ENCODE measurements at places on chromosomes 6 and 20.

DNA sequence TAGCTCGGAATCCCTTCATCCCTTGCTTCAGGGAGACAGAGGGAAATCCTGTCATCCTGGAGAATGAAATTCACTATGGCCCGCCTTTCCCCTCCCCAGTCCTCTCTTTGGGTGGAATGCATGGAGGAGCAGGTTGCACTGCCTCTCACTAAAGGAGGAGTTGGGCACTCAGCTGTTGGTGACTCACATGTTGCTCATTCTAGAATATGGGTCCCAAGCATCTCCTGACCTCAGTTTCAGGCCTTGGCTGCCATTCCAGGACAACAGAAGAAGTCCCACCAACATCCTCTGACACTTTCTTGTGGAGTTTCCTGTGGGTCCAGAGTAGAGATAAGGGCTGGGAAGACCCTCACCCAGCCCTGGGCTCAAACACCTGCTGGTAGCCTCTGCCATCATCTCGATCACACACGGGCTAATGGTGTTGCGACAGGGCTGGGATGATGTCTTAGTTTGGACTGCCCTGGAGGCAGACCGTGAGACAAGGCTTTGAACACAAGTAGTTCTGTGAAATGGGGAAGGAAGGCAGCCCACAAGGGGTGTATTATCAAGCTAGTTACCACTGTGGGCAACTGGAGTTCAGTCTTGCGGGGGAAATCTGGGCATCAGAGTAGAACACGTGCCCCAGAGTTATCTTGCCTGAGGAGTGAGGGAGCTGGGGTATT lies 52.4 kb upstream of the RNF24 start:
- no peak for DNase-seq

GRCh38 chr6:82511546-82511945 lies 147.9 kb downstream of the TPBG start:
- no peak for DNase-seq

DNA sequence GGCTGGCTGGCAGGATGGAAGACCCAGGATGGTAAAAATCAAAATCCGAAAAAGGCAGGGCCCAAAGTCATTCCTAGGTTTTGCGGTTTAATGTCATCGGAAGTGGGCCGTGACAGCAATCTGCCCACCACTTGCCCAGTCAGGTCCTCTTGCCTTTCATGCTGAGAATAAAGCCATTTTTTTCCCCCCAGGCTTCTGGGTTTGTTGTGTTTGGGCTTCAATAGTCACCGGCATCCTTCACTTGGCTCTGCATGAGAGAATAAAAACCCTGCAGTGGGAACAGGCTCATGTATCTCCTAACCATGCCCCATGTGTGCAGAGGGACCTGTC lies 56.1 kb downstream of the MEP1A start:
- no peak for DNase-seq

DNA sequence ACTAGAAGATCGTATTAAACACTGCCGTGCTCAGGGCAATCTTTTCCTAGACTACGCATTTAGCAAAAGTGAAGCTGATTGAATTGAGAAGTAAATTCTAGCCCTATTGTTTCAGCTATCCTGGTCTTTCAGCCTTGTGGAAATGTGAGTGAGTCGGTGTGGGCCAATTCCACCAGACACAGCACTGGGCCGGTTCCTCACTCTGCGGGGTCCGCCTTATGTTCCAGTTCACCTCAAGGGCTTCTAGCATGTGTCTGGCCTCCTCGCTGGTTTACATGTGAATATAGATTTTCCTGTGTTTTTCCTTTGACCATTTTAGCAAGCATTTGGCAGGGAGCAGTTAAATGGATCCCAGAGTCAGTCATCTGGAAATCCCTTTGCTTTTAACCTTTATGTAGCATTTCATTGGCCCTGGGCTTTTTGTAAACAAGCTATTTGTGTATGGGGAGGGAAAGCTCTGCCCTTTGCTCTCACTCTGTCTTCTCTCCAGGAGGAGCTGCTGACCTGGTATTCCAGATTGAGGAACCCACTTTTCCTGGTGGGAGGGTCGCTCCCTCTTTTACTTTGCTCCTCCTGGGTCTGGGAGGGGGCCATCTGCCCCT lies 12.4 kb upstream of the GTSF1L start:
- no peak for DNase-seq

Data from H9 (cell line).